ENCODE measurements at places on chromosomes 5 and 9.

DNA sequence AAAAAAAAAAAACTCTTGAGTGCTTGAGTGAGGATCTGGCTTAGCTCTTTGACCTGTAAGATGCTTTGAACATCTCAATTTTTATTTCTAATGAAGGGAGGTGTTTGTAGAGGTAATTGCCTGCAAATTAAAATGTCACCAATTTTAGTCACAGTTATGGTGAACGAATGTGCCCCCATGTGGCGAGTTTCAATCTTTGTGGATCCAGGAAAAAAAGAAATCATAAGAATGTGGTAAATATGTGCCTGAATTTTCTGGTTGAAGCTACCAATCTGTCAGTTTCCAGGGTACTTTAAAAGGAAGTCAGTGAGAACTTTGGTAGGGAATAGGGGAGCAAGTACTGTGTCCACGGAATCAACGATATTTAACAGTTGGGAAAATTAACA, 1772.4 kb upstream of the CDH9 start:
- DNase-seq = no peak

DNA sequence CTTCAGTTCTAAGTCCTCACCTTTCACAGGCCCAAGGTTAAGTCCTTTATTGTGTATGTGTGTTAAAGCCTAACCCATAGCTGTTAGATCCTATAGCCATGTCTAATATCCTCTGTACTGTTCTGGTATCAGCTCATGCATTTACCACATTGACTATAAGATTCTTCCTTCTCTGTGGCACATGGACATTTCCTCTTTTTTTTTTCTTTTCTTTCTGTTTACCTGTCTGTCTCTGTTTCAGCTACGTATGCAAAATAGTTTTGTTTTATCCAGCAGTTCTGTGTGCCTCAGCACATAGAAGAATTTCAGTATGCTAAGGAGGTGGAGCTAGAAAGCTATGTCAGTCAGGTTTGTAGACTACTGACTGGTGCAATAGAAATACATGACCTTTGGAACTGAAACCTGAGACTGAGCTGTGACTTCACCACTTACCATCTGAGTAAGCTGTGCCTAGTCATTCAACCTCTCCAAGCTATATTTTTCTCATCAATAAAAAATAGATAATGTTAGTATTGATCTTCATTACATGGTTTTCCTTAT, 155.6 kb upstream of the VLDLR start:
- no peak for DNase-seq

DNA sequence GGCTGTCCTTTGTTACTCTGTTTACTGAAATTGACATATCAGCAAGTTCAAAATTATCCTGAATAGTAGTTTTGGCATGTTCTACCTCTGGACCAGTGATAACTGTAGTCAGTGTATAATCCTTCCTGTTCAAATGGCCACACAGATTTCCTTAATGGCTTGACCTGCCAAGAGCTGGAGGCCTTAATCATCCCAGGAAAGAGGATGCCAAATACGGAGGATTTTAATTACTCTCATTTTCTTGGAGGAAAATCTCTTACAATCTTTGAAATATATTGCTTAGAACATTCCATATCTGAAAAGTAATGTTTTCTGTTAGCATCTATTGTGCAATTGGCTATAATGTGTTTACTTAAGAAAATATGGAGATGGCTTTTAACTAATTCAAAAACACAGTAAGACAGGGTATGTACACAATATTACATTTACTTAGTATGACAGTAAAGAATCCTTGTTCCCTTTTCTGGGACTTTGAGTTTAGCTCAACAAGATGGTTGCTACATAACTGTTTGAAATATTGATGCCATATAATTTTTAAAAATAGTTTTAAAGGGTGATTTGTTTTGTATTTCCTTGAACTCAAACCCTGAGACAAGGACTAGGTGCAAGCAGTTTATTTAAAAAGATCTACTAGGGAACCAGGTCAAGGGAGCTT, 68.9 kb upstream of the SELENOP start:
- DNase-seq = no peak

- no peak for DNase-seq
These were observed 13.7 kb downstream of the FPGS start for GRCh38 chr9:127816362-127816725.

GRCh38 chr5:64914396-64914795, 145.7 kb downstream of the CWC27 start:
- no peak for DNase-seq

DNA sequence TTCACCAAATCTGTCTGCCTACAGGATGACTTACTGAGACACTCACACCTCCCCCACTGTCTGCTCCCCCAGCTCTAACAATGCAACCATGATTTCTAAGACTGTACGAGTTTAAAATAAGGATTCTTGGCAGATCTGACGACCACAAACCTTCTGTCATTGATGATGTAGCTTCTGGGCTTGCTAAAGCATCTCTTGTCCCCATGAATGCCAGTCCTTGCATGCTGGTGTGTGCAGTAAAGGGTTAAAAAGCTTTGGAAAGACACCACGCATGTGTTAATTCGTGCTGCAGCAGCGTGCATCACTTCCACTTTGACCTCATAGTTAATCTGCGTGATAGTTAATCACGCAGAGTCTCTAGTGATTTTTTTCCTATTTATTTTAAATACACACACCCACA, 411 bp upstream of the GABRG2 start:
- no peak for DNase-seq

Measured in T-helper 17 cell (primary cell).